ENCODE measurements at places on chromosomes 1 and 21.

GRCh38 chr1:197066719-197067456 lies at the start of gene F13B:
Gene F13B, minus strand, starts transcription at chr1:197067260. Its CDS starts 37 bp downstream, at chr1:197067223.
- peak; percentile 7 for DNase-seq

GRCh38 chr1:207956986-207957385 lies 46.1 kb upstream of the CD34 start:
- no peak for DNase-seq

- peak; percentile 62 for DNase-seq
These were observed 99.2 kb upstream of the KCNK2 start for GRCh38 chr1:214983126-214983869.

DNA sequence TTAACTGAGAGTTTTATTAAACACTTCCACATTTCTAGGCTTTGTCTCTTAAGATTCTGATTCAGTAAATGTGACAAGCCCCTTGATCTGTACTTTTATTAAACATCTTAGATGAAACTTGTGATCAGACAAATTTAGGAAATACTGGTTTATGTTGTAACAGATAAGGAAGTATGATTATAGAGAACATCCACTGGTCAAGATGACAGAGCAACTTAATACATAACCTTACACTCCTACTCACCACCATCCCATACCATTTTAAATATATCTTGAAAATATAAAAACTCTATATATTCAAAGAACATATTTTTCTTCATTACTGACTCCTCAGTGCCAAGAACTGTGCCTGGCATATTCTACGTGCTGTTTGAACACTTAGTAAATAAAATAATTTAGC lies 217.5 kb downstream of the LRRC40 start:
- no peak for DNase-seq

GRCh38 chr1:158259117-158259516 lies 4.9 kb downstream of the CD1A start:
- DNase-seq: no peak

DNA sequence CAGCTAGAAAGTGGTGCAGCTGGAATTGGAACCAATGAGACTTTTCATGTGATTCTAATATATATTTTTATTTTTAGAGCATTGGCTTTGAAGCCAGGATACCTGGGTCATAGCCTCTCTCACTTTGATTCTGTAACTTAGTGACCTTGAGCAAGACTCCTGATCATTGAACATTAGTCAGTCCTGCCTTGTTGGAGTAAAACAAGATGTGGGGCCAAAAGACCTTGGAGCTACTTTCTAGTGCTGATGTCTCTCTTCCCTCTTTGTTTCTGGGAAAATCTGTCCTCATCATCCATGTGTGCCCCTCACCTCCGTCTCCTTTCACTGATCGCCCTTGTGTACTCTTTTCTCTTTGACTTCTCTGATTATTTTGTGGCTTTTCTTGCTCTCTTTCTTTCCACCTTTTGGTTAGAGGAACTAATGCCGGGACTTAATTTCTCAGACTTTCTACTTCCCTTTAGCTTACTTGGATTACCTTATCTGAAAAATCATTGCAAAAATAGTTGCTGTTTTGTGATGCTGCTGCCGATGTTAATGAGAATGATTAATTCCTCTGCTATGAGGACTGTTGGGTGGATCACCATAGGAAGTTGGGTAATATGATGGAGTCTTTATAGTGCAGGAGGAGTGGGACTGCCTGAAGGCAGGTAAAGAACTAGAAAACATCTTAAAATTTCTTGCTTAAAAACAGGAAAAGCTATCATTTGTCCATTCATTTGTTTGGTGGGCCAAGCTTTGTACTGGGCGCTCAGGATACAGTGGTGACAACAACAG lies 72.0 kb downstream of the NOS1AP start:
- peak; percentile 80 for DNase-seq

DNA sequence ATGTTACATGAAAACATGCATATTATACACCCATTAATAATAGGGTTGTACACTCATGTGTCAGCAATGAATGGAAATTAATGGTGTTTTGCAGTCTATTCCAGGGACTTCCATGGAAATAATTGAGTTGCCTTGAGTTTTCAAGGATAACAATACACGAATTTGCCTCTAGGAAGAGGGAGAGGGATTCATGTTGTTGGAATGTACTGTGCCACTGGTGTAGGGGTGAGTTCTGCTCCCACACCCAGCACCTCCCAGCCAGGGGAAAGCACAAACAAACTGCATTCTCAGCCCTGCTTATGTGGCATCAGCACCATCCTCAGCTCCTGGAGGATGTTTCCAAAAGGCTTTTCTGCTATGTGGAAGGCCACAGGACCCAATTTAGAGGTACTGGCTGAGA lies 57.8 kb downstream of the BCAR3 start:
- DNase-seq: peak; percentile 50

DNA sequence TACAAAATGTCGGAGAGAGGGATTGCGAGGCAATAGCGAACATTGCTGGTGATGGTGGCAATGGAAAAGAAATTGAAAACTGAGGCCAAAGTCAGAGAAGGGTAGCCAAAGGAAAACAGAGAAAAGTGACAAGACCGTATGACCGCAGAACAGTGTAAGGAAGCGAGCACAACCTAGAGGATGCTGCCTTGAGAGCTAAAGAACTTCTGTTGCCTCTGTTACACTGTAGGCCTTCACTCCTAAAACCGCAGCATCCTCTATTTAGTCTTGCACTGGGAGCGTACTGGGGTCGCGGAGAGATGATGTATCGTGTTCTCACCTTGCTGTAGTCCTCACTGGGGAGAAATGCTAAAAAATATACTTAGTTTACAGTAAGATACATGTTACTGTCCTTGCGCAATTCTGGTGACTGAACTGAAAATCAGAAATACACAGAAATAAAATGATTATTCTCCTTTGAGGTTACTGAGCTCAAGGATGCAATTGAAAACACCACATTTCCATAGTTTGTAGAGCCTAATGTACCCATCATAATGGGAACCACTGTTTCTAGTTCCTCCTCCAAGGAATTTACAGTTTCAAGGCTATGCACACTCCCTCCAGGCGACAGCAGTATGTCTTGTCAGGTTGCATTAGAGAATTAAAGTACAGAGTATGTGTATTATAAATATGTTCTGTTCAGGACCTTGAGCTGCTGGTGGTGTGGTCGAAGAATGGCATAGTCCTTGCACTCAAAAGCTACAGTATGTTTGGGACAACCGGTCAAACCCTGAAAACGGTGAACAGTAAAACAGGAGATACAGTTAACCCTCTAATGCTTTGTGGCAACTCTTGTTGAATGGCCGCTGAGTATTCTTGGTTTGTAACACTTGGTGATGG lies 1.3 kb downstream of the NEK7 start:
- peak; percentile 60 for DNase-seq

- no peak for DNase-seq
These were observed 17.7 kb downstream of the ZNF362 start for GRCh38 chr1:33273961-33274371.

DNA sequence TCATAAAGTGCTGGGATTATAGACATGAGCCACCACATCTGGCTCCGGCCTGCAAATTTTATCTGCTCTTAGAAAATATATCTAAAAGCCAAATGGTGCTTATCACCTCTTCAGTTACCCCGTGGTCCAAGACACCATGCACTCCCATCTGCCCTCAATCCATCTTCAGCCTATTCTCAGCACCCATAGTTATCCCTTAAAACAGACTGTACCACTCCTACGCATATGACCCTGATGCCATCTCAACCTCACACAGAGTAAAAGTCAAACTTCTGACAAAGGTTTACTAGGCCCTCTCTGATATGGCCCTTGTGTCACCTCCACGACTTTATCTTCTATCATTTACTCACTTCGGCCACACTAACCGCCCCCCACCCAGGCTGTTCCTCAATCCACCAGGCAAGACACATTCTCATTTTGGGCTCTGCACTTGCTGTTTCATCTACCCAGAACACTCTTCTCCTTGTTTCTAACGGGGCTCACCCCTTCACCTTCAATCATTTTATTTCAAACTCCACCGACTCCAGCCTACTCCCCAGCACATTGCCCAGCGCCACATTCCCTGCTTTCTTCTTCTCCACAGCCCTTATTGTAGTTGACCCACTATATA lies 33.0 kb downstream of the USP48 start:
- no peak for DNase-seq

DNA sequence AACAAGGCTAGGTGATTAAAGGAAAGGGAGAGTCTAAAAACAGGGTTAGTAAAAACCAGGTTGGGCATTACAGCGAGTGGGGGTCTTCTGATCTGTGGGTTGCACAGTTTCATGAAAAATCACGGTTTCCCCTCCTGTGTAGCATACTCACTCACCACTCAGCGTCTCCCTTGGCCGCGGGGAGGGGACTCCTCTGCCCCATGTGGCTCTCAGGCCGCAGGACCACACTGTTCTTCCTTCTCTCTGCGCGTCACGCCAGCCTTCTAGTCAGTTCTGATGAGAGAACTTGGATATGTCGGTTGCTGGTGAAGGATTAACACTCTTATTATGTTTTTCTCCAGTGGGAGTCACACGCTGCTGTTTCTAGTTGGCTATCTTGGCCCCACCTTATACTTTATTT lies 254.6 kb upstream of the LRRC7 start:
- DNase-seq: no peak

DNA sequence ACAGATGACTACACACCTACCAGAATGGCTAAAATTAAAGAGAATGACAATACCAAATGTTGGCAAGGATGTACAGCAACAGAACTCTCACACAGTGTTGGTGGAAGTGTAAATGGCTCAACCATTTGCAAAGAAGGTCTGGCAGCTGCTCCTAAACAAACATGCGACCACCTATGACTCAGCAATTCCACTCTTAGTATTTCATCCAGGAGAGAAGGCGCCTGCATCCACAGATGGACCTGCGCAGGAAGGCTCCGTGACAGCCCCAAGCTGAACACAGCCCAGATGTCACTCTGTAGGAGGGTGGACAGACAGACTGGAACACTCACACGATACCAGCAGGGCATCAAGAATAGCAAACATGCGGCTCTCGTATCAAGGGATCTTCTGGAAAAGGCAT lies 6.7 kb downstream of the PTTG1IP start:
- peak; percentile 79 for DNase-seq

- no peak for DNase-seq
These were observed 58.1 kb downstream of the PTPN14 start for GRCh38 chr1:214493126-214493796.

GRCh38 chr1:221915764-221916163 lies 173.9 kb upstream of the DUSP10 start:
- no peak for DNase-seq

DNA sequence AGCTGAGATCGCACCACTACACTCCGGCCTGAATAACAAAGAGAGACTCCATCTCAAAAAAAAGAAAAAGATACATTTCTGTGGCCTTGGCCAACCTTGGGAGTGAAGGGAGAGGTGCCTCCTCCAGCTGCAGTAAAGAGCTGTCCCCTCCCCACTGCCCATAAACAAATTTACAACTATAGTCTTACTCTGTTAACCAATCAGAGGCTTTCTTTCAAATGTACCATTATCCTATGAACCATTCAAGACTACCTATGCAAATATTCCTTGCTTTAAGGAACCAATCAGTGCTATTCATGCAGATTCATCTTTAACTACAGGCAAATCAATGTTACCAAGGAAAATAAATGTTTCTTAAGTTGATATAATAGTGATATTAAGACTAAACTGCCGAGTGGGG lies 1.0 kb downstream of the CELA2B start:
- no peak for DNase-seq

GRCh38 chr1:215567491-215568298 lies 591 bp downstream of the KCTD3 start:
- DNase-seq: peak; percentile 50

- no peak for DNase-seq
These were observed 25.2 kb downstream of the ARHGEF10L start for GRCh38 chr1:17564458-17565393.

- DNase-seq: no peak
These were observed 34.6 kb downstream of the CFAP74 start for GRCh38 chr1:1968767-1969504.

DNA sequence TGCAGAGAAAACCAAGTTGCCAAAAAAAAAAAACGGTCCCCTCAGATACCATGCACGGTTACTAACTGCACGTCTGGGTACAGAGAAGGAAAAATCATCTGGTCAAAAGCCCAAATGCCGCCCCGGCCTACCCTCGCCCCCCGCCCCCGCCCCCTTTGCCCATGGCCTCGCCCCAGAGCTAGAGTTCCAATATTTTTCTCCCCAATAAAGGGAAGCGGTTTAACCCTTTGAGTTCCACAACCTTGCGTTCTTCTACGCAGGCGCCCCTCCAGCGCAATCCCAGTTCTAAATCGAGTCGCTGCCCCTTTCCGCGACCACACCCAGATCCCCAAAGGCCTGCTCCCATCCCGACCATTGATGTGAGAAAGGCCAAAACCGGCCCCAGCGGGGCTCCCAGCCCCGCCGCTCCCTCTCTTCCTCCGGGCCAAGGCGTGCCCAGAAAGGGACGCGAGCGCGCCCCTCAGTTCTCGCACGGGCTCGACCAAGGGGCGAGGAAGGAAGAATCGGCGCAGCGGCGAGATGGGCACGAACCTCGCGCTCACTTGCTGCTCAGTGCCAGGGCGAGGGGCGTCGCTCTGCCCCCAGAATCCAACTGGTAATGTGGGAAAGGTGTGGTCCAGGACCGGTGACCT lies 797 bp downstream of the WDR47 start:
- peak; percentile 23 for DNase-seq

DNA sequence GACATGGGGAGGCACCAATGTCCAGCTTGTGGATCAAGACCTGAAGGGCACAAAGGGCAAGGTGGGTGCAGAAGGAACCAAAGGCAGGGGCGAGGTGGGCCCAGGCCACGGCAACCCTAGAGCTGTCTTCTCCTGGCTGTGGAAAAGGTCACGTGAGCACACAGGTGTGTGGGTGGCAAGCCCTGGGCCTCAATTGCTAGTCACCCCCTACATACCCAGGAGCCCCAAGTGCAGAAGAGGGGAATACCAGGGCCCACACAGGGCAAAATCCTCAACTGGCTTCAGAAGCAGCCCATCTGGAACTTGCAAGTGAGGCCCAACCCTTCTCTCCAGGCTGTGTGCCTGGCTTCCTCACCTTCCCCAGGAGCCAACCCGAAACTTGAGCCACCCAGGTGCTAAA lies 25.6 kb downstream of the ZBTB17 start:
- no peak for DNase-seq

- no peak for DNase-seq
These were observed 125.6 kb downstream of the KCNN3 start for GRCh38 chr1:154744352-154745035.

DNA sequence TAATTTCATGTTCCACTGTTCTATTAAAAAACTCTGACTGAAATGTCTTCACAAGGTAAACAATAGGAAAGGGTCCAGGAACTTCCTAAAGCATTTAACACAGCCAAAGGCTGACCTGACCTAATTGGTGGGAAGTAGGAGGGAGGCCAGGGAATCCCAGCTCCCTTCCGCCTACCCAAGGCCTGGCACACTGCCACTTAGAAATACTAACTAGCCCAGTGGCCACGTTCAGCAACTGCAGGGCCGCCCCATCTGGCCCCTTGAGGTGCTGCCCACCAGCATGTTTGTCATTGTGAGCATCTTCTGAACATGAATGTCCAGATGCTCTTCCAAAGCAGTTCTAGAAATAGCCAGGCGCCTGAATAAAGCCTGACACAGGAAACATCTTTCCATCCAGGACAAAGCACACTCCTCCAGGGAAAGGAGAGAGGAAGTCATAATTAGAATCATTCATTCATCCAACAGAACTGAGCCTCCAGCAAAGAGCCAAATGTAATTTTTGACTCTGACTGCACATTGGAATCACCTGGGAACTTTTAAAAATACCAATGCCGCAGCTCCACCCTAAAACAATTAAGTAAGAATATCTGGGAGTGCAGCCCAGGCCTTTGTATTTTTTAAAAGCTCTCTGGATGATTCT lies 44.6 kb upstream of the BCL9 start:
- DNase-seq: peak; percentile 64

GRCh38 chr1:210250665-210250997 lies 18.0 kb downstream of the SERTAD4 start:
- DNase-seq: no peak

Data from choroid plexus epithelial cell (primary cell).